ENCODE measurements at places on chromosomes 3 and 15.

DNA sequence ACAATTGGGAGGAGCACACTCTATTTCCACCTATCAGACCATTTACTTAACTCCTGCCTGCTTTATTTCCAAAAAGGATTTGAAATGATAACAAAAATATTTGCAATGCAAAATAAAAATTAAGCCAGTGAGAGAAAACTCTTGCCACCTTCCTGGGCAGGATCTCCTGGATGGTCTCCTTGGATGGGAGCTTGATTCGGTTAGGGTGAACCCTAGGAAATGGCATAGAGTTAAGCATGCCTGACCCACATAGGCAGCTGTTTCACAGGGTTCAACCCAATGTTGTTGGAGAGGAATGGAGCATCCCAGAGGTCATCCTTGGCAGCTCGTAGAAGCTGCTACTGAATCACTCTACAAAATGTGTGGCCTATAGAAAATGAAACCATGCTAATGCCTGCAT is 83.8 kb downstream of the TGFBR2 start:
- no peak for DNase-seq

GRCh38 chr3:141426404-141427034 is 58.2 kb downstream of the ZBTB38 start:
- peak; percentile 30 for DNase-seq

- no peak for DNase-seq
Measured at GRCh38 chr3:7812490-7812889, 689.1 kb upstream of the LMCD1 start.

GRCh38 chr3:58497097-58497496 is 5.2 kb downstream of the KCTD6 start:
- DNase-seq = peak; percentile 79

- DNase-seq = no peak
Measured at GRCh38 chr3:126516936-126517290, 660 bp downstream of the UROC1 start.

- no peak for DNase-seq
Measured at GRCh38 chr3:158920371-158920770, 118.5 kb downstream of the MFSD1 start.

All from cerebellar nuclear complex (tissue), 1 donor.